ENCODE measurements at places on chromosomes 5 and 9.

DNA sequence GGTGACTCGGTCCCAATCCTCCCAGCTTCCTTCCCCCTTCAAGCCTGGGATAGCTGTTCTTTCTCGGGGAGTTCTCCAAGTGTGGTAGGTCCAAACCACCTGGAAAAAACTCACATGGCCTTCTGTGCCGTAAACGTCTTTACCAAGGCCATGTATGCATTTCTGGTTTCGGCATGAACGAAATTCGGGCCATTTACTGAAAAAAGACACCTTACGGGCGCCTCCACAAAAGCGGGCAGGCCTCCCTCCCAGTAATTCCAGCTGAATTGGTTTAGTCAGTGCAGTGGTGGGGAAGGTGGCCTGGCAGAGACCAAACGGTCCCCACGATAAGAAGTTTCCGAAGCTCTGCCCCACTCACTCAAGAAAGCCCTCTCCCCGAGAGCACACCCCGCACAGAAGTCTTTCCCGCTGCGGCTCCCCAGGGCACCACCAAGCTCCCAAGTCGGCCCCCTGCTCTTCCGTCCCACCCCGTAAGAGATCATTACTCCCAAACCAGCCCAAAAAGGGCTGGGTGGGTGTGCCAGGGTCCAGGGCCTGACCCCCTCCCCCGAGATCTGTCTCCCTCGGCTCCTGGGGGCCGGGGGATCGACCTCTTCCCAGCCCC is 86.3 kb upstream of the MELK start:
- DNase-seq: no peak

DNA sequence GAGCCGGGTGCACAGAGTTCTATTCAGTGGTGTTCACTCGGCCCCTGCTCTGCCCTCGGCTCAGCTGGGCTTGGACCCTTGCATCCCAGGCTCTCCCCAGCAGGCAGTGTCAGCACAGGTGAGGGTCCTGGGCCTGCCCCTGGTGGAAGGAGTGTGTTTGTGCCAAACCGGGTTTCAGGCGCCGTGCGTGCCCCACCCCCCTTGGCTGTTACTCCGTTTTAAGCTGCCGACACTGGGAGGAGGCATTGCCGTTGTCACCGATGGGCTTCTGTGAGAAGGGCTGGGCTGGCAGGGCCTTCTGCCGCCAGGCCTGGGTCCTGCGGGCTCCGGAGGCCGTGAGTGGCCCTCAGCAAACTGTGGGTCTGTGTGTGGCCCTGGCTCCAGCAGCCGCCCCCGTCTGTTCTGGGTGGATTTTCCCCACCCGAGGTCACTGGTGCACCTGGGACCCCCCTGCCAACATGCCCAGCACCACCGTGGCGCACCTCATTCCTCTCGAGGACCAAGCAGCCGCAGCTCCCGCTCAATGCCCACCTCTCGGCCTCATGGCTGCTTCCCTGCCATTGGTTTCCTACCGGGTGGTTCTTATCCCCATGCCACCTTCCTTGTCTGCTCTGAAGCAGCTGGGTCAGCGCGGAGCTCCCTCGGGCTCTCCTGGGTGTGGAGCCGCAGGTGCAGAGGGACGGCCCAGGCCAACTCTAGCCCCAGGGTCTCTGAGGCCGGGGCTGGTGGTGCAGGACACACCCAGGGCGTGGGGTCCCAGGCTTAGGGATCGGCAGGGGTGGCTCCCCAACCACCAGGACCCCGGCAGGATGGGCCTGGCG is 44.3 kb upstream of the EXOC3 start:
- DNase-seq: no peak

- no peak for DNase-seq
These were observed 372.1 kb upstream of the RIOK2 start for GRCh38 chr5:97554977-97555643.

- DNase-seq: no peak
These were observed 385.6 kb upstream of the ST8SIA4 start for GRCh38 chr5:101288633-101289032.

DNA sequence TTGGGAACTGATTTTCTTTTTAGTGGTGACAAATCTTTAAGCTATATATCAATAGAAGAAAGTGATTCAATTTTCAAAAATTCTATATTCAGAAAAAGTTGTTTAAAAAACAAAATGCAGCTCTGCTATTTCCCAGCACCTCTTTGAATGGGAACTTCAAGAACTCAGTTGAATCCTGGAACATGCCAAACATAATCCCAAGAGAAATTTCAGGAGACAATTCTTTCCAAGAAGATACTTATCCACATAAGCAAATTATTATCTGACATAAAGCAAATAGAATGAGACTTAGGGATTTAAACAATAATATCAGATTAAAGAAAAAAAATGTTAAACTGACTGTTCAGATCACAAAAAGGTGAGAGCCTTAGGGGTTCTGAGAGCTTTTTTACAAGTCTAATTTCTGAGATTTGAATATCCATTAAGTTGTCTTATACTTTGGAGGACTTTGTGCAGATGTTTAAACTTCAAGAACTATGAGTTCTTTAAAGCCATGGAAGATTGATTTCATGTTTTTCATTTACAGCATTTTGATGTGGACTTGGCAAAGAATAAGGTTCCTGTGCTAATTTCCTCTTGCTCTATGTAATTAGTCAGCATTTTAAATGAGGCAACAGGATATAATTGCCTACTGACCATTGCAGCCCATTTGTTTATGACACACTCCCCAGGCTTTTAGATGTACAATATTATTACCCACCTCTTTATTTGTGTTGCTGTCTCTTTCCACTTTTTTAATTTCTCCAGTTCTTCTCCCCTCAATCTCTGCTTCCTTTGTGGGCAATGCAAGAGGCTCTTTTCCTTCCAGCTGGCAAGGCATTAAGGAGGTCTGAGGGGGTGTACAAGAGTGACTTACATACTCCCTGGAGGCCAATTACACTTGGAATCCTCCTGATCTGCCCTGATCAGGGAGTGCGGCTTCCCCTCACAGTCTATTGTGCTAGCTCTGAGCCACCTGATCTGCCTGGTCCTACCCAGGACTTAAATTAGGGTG is 419.1 kb downstream of the NR2F1-AS1 start:
- DNase-seq: no peak

DNA sequence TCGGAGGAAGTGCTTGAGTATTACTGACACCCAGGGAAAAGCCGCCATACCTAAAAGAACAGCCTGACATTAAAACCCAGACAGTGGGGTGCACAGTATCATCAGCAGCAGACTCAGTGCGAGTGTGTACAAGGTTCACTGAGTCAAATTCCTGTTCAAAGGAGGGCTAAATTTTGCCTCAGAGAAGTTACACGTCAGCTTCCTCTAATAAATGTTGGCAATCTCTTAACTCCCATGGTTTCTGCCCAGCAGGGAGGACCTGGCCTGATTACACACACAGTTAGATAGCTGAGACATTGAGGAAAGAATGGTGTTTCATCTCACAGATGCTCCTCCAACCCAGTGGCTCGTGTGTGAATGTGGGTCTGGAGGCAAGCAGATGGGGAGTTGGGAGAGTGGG is 38.2 kb downstream of the NIPSNAP3B start:
- DNase-seq: no peak

- DNase-seq: no peak
These were observed 815.0 kb downstream of the CDH18 start for GRCh38 chr5:19172926-19173470.

GRCh38 chr5:124621279-124621678 is 125.2 kb downstream of the ZNF608 start:
- DNase-seq: no peak

DNA sequence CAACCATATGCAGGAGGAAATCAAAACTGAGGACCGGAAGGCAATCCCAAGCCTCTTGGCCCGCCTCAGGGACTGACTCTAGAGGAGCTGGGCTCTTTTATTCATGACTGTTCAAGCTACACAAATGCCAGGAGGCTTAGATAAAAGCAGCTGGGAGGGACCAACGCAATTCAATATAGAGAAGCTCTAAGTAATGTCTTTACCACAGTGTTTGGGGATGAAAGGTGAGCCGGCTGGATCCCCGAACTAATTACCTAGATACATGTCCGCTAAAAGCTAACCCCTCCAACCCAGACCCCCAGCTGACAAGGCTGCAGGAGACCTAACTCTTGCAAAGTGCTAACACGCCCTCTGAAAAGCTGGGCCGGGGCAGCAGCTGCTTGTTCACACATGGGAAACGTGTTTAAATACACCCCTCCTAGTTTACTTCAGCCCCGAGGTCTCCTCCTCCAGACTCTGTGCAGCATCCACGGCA is 67.5 kb downstream of the TLE1 start:
- DNase-seq: no peak

DNA sequence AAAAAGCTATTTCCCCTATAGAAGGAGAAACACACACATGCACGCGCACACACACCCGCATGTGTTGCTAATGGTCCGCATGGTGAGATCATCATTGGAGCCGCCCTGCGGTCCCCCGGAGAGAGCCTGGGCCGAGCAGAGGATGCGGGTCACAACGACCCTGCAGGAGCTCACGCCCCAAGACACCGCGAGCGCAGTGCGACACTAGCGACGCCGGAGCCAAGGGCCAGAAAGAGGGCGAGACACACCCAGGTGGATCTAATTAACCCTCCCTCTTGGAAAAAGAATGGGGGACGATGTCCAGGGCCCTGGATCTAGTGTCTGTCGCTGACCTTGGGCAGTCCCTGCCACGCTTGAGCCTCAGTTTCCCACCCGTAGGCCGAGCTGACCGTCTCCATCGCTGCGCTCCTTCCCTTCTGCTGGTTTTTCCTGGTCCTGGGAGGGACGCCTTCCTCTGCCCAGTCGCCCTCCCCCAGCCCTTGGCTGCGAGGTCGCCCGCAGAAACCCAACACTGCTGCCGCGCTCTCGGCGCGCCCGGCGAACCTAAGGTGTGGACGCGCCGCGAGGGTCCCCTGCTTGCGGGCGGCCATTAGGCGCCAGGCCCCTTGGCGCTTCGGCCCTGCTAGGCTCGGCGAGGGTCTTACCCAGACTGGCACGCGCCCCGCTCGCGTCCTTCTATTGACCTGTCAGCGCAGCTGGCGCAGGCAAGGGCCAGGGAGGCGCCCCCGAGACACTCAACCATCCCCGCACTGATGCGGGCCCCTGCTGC is 47.5 kb upstream of the RNF20 start:
- no peak for DNase-seq

DNA sequence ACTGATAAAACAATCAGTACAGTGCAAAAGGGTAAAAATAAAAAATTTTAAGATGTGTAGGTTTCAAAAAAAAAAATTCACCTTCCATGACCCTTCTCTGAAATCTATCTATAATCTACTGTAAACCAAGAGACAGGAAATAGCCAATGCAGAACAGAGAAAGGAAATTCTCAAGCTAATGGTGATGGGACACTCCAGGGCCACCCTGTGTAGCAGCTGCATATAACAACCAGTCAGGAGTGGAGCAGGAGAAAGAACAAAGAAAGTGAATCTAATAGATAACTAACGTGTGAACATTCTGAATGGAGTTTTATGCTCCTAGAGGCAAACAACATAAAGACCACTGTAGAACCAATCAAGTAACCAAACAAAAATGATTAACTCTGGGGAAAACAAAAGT is 16.6 kb downstream of the SPTLC1 start:
- DNase-seq: no peak

DNA sequence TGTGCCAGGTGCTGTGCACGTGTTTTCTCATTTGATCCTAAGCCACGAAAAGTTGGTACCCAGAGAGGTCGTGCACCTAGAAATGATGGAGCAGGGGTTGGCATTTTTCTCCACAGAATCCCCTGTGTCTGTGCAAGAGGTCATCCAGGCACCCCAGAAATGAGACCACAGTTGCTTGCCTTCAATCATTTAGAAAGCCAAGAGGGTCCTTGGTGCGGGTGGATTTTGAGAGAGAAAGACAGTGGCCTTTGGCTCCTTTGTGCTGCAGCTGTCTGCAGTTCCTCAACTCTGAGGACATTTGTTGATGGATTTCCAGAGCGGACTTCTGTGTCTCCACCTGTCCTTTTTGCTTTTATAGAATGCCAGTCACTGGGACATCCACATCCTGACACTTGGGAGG is 33.8 kb upstream of the SPRY4 start:
- DNase-seq: no peak

- no peak for DNase-seq
These were observed 5.6 kb upstream of the ANKRD18A start for GRCh38 chr9:38626006-38626405.

- DNase-seq: no peak
These were observed at the start of gene ANKDD1B for GRCh38 chr5:75611311-75612225. Gene ANKDD1B (plus strand): TSS chr5:75611453. CDS start chr5:75611635, 182 bp downstream.

GRCh38 chr9:34048727-34049629 is at the start of gene UBAP2:
Gene UBAP2 (minus strand): TSS chr9:34048887. CDS start chr9:34017148, 31,739 bp downstream.
- peak; percentile 95 for DNase-seq
